GM19239 (cell line): ENCODE measurements at places on chromosomes 1 and 21.

GRCh38 chr1:183653462-183653794, 312 bp upstream of the APOBEC4 start:
- DNase-seq: no peak

DNA sequence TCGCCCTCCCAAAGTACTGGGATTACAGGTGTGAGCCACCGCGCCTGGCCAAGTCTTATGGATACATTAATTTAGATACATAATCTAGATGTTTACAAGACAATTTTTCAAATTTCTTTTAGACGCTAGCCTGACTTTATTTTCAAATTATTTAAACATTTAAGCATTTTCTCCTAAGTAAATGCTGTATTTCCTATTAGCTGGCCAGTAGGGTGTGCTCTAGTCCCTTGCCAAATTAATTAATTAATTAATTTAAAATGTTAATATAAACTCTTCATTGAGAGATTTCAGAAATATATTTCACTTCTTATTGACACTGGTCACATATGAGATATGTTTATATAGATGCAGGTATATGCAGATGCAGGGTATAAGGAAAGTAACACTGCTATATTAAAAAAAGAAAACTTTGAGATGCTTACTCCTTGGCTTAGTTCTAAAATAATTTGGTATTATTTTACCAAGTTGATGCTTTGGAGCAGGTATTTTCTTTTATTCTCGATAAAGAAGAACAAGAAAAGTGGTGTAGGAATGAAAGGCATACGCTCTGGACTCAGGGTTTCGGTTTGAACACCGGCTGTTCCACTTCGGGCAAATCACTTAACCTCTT, 5.2 kb upstream of the ERRFI1 start:
- DNase-seq: no peak

DNA sequence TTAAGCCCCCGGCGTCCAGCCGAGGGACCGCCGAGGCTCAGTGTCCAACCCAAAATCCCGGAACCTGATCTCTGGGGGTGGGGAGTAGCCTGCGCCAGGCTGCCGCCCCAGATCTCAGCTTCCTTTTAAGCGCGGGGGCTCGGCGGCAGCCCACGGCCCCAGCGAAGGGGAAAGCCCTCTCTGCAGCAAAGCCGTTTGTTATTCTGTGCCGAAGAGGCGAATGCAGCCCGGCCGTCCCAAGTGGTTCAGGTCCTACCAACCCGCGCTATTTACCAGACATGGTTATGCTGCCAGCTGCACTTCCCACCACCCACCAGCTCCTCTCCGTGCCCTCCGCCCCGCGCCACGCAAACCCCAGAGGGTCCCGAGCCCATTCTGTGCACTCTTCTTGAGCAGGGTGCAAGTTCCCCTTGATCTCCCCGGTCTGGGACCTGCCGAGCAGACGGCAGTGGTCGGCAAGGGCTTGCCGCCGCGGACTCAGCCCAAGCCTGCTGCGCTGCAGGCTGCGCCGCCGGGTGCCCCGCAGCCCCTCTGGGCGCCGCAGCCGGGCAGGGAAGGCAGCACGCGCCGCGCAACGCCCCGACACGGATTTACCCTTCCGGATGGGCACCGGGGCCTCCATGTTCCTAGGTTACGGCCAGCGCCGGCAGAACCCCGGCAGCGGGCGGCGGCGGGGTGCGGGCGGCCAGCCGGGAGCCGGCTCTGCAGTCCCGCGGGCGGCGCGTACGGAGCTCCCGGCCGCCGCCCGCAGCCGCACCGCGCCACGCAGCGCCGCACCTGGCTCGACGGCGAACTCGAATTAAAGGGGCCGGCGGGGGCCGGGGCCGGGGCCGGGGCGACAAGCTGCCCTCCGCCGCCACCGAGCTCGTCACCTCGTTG, 738 bp upstream of the KCNA2 start:
- no peak for DNase-seq

DNA sequence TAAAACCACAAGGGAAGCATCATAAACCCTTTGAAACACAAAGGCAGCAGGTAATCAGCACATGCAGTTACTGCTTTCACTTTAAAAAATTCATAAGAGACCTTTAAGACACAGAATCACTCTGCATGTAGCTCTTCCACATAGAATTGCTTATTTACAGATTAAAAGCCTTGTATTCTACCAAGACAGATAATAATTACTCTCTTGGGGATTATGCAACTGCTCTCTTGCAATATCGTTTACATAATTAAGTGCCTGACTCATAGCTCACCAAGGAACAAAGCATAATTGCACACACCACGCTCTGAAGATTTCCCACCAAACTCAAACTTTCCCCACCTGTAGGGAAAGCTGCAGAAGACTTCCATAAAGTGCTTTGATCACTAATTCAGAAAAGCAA, 87.9 kb downstream of the VAV3 start:
- DNase-seq: no peak

DNA sequence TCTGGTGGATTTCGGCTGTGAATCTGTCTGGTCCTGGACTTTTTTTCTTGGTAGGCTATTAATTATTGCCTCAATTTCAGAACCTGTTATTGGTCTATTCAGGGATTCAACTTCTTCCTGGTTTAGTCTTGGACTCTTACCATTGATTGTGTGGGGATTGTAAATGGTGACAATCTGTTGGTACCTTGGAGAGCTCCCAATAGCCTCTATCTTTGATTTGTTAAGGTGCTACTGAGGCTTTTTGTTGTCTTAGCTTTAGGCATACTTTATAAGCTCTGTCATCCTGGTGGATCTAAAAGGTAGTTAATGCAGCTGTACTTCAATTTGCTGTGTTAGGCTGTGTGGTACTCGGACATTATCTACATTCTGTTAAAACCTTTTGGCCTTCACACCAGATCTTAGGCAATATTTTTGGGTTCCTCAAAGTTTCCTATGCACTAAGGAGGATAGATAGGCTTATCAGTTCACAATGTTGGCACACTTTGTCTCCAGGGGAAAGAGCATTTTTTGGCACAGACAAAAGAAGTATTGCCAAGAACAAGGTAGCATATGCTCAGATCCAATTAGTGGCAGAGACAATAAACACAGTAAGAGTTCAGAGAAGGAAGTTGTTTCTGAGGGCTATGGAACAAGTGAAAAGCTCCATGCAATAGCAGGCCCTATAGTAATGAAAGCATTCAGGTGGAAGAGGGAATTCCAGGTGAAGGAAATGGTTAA, 230.4 kb downstream of the PDE4B start:
- no peak for DNase-seq

GRCh38 chr1:98053471-98054366, 132.9 kb upstream of the DPYD start:
- DNase-seq: peak; percentile 40

DNA sequence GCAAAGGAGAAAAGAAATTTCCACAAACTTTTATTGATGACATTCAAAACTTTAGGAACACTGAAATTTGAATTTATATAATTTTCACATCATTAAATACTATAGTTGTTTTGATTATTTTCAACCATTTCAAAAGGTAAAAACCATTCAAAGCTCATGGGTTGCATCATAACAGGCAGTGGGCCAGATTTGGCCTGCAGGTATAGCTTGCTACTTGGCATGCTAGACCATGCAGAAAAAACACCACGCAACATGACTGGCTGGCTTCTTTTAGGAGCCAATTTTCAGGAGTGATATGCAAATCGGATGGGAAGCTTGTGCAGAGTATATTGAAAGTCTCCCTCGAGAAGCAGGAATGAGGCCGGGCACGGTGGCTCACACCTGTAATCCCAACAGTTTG, 144.8 kb downstream of the GLUL start:
- no peak for DNase-seq

DNA sequence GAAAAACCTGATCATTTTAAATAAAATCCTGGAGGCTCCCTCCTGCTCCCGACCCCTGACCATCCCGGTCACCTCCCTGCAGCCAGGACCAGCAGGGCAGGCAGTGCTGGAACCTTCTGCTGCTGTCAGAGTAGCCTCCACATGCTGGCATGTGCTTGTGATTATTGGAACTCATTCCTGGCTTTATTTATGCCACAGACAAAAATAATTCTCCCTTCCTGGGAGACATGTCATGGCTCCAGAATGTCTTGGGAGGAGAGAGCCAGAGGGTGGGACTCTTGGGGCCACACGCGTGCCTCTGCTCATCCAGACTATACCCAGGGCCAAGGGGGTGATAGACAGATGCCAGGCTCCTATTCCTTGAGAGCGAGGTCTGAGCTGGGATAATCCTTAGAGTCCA, 183.6 kb upstream of the RAB4A start:
- DNase-seq: no peak

DNA sequence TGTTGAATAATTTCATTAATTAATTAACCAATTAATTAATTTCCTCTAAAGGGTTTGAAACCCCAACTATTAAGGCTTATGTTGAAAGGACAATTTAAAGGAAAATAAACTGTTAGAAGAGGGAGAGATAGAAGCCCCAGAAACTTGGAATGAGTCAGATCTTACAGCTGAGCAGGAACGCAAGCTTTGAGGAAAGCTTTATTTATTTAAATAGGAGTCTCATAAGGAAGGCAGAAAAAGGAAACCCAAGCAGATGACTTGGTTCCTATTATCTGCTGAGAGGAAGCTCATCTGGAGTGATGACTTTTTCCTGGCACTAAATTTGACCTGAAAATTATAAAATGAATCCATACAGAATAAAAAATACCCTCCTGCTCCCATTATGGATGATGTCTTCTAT, 105.1 kb downstream of the ROR1 start:
- no peak for DNase-seq

DNA sequence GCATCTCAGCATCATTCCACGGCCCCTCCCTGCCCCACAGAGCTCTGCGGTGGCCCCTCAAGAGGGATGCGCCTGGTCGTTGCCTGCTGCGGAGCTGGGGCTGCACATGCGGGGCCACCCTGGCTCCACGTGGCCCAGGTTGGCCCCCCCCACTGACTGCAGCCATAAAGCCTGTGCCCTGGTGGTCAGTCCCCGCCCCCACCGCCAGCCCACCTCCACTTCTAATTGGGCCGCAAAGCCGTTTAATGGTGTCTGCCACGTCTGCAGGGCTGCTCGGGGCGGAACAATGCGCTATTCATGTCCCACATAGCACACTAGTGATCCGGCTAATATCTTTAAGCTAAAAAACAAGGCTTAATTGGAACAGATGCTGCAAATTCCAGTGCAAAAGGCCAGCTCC, 33.5 kb upstream of the ACTRT2 start:
- DNase-seq: no peak

DNA sequence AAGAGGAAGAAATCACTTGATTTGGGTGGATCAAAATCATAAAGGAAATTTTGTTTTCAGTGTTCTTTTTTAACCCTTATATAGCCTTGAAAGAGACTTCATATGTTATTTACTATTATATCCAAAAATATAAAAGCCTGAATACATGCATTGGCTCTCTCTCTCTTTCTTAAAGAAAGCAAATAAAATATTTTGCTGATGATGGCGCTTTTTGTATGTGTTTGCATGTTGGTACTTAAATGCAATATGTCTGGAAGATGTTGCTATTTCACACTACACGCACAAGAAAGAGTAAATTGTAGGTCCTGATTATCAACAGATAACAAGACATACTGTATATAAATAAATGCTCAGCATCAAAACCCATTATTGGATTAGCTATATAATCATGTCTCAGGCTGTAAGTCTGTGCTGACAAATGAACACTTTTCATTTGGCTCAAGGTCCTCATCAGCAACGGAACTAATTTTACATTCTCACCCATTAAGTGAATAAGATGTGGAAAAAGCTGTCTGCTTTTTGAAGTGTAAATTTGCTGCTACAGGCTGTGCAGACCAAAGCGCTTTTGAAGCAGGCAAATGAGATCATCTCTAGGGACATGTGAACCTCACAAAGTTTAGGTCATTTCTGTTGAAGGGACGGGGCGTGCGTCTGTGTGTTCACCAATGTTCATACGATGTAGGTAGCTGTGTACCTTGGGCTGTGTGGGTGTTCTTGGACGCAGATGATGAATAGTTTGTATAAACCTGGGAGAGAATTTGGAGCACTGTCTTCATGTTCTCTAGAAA, 122.4 kb upstream of the LMO4 start:
- no peak for DNase-seq

GRCh38 chr1:112558634-112559033, 49.9 kb downstream of the WNT2B start:
- DNase-seq: no peak

GRCh38 chr1:65477414-65478378, 57.2 kb downstream of the LEPR start:
- DNase-seq: no peak

GRCh38 chr1:31981972-31982371, 31.7 kb upstream of the KHDRBS1 start:
- DNase-seq: no peak

DNA sequence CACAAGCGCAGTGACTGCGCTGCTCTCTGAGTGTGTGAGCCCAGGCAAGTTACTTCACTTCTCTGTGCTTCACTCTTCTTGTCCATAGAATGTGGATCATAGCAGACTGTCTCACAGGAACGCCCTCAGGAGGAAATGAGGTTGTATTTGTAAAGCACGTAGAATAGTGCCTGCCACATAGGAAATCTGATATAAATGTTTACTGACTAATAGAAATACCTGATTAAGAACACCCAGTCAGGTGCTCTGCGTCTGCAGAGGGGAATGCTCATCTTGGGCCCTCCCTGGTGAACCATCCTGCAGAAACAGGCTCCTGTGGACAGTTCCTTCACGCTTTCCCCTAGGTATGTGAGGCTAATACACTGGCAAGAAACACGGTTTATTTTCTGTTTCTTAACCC, 100.3 kb downstream of the BEND5 start:
- DNase-seq: no peak

GRCh38 chr1:23478896-23479665, 4.9 kb downstream of the ASAP3 start:
- DNase-seq: no peak

DNA sequence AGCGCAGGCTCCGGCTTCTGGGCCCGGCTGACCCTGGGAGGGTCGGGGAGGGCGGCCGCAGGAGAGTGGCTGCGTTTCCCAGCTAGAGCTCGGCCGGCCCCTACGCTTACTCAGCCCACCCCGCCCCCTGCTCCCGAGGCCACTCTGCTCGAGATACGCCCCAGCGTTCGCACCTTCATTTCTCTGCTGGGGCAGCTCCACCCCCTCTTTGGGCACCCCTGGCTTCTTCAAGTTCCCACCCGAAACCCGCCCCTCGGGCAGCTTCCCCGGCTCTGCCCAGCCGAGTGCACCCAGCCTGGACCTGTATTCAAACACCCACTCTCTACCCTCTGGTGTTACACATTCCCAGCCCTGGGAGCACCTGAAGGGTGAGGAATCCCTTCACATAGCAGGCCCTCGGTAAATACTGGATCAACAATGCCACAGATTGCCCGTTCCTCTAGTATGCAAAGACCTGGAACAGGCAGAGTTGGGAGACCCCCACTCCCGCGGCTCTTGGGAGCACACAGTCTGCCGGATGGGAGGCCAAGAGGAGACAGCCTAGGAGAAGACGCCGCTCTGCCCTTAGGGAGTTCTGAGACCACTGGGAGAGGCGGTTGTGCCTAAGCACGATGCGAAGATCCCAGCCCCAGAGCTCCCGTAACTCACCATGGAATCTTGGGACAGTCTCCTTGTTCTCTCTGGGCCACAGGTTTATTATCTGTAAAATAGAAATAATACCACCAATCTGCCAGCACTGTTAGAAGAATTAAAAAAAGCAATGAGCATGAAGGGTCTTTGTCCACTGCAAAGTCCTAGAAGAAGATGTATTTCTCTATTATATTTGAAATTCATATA, 566 bp upstream of the PAQR7 start:
- no peak for DNase-seq

- no peak for DNase-seq
Observed at GRCh38 chr1:168243636-168244212, 17.9 kb downstream of the SFT2D2 start.

- no peak for DNase-seq
Observed at GRCh38 chr1:220485131-220485530, 42.8 kb upstream of the MARK1 start.
